ENCODE measurements at places on chromosomes 6 and 20.

DNA sequence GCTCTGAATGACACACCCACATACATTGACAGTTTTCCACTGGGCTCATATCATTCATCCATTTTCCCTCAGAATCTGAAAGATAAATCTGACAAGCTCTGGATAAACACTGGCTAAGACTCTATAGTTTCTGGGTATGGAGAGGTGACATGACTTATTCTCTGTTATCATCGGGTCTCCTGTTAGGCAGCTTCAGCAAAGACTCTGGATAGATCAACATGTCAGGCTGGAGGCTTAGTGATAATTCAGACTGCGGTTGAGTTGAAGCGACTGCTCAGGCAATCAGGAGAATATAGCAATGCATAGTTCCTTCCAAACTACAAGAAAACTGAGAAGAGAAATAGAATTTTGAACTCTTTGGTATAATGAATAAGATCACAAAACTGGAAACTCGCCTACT, 394.6 kb downstream of the CBLN4 start:
- DNase-seq = no peak

GRCh38 chr6:75486850-75487518, 6.6 kb downstream of the FILIP1 start:
- DNase-seq = no peak

DNA sequence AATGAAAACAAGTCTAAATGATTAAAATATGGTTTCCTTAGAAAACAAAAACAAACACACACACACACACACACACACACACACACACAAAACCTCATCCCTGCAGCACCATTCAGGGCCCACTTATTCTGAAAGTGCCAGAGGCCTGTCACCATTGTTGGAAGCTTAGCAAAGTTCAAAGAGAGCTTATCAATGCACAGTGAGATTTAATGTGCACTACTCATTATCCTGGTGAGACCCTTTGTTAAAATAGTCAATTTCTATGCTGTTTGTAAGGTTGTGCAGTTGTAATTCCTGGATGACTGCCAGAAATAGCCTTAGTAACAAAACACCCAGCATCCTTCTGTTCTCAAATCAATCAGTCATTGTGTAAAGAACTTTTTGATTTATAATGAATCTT, 482.9 kb downstream of the GRIK2 start:
- no peak for DNase-seq

- no peak for DNase-seq
Measured at GRCh38 chr20:47765691-47766594, 19.3 kb downstream of the SULF2 start.

GRCh38 chr20:46875059-46875458, 19.6 kb upstream of the EYA2 start:
- DNase-seq = no peak

Data from CD4-positive, alpha-beta T cell treated with Interleukin-10 for 1 hour (primary cell).